ENCODE measurements at places on chromosomes 4 and X. TPM values are rescaled to one million over a fixed set of nuclear protein-coding genes. Genes with fewer than 3 reads are reported as not detected.

MTCP1 gene
- 10.7 TPM for total RNA-seq

- no peak for DNase-seq
- no peak overlapping the region for H3K4me3 ChIP-seq
- no peaks in the 10 kb centered on the region for H3K36me3 ChIP-seq
- H3K27me3 ChIP-seq: no peaks in the 10 kb centered on the region
These were observed 51.2 kb downstream of the GC start for GRCh38 chr4:71732706-71733105.

SCML1 gene
- 2.7 TPM for total RNA-seq

DNA sequence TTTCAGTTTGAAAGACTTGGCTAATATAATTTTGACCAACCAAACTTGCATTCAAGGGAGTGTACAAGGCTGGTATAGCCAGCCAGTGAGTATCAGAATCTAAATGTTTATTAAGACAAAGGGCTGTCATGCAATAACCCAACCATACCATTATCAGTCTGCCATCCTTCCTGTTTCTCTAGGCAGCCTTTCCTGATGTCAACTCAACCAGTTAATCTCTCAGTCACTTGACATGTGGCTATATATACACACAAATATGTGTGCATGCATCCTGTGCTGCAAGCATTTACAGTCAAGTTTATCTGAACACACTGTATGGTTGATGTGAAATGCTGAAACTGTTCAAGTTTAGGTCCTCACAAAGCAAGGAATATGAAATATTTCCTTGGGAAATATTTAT is 17.2 kb downstream of the BTK start:
- H3K27me3 ChIP-seq: no peaks in the 10 kb centered on the region
- no peaks in the 10 kb centered on the region for H3K36me3 ChIP-seq
- H3K4me3 ChIP-seq: no peak overlapping the region
- no peak for DNase-seq
- no peak overlapping the region for H3K27ac ChIP-seq

FGFR3 gene
- total RNA-seq: 31.7 TPM

BTK gene
- 0.37 TPM for total RNA-seq

TAF9B gene
- 16.2 TPM for total RNA-seq

- H3K36me3 ChIP-seq: no peaks in the 10 kb centered on the region
- no peak overlapping the region for H3K27ac ChIP-seq
- H3K4me1 ChIP-seq: no peaks in the 10 kb centered on the region
- no peaks in the 10 kb centered on the region for H3K27me3 ChIP-seq
These were observed 97.2 kb downstream of the GUCY2F start for GRCh38 chrX:109384699-109385098.

PRR32 gene
- not detected for total RNA-seq

DNA sequence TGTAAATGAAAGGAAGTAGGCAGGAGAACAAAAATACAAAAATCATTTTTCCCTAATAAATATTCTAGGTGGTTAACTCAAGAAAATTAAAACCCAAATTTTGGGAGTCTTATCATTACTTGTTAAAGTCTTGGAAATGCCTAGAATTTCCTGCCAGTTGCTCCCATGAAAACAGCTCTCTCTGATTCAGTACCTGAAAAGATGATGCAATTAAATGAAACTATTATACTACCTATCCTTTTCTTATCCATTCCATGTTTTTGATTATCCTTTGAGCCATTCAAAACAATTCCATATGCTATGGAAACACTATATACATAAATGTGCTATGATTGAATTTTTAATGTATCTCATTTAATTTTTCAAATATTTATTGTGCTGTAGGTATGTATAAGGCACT is 50.5 kb upstream of the AMELX start:
- peaks cover 3% of the 10 kb centered on the region for H3K27me3 ChIP-seq
- no peak for DNase-seq
- no peak overlapping the region for H3K27ac ChIP-seq
- no peaks in the 10 kb centered on the region for H3K4me1 ChIP-seq
- no peak overlapping the region for H3K4me3 ChIP-seq
